Effector CD8-positive, alpha-beta T cell (primary cell): ENCODE measurements at places on chromosomes 3 and 15.

DNA sequence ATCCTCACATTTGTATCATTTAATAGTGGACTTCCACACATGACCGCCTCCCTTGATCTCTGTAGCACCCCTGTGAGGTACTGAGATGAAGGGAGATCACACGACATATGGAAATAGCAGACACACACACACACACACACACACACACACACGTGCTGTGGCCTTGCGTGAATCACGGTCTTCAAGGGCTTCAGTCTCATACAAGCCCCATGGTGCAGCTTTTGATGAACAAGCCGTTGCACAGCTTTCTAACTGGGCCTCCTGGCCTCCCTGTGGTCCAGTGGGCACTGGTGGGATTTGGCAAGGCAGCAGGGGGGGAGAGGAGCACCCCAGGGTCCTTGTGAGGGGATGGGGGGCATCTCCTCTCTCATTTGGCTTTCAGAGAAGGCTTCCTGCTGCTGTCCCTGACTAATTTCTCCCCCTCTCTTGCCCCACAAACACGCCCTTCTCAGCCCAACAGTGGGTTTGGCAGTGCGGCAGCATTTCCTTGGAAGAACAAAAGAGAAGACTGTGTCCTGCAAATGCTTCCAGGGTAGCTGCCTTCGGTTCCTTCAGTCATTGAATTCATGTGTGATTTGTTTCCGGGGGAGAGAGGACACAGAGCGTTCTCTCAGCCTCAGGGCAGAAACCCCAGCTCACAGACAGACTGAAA is 98.7 kb downstream of the SMAD6 start:
- no peak for DNase-seq

DNA sequence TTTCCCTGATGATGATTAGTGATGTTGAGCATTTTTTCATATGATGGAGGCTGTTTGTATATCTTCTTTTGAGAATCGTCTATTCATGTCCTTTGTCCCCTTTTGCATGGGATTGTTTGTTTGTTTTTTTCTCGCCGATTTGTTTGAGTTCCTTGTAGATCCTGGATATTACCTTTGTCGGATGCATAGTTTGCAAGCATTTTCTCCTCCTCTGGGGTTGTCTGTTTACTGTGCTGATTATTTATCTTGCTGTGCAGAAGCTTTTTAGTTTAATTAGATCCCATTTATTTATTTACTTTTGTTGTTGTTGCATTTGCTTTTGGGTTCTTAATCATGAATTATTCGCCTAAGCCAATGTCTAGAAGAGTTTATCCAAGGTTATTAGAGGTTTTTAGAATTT is 232.8 kb downstream of the XXYLT1 start:
- DNase-seq, result no peak

- no peak for DNase-seq
Observed at GRCh38 chr3:101998256-101998926, 149.1 kb downstream of the NFKBIZ start.

DNA sequence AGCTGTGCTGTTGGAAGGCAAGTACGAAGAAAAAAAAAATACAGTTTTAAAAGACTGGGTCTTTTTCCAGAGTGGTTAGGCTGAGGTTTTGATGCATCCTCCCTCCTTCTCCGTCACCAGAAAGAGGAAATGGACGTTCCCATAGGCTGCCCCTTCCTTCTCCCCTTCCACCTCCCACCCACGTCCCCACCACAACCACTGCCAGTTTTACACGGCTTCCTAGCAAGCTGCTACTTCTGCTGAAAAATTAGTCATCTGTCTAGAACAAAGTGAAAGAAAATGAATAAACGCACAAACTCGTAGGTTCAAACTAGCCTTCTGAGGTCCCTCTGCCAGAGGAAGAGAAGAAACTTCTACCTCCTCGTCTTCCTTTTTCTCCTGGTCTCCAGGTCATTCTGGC is 71.6 kb upstream of the RPL35A start:
- no peak for DNase-seq

DNA sequence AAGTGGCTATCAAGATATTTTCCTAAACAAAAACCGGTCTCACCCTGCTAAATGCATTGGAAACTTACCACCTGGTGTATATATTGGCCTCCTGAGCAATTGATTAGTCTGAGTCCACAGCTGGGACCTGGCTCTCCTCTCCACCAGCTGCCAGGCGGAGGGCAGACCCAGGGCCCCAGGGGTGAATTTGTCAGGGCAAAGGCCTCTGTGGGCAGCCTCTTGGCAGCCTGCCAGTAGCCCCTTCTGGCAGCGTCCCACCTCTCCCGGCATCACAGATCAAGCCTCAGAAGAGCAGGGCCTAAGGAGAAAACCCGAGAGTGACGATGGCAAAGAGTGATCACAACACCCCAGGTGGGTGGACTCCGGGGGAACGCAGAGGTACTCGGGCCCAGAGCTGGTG is 43.0 kb upstream of the IDH2 start:
- DNase-seq, result no peak

DNA sequence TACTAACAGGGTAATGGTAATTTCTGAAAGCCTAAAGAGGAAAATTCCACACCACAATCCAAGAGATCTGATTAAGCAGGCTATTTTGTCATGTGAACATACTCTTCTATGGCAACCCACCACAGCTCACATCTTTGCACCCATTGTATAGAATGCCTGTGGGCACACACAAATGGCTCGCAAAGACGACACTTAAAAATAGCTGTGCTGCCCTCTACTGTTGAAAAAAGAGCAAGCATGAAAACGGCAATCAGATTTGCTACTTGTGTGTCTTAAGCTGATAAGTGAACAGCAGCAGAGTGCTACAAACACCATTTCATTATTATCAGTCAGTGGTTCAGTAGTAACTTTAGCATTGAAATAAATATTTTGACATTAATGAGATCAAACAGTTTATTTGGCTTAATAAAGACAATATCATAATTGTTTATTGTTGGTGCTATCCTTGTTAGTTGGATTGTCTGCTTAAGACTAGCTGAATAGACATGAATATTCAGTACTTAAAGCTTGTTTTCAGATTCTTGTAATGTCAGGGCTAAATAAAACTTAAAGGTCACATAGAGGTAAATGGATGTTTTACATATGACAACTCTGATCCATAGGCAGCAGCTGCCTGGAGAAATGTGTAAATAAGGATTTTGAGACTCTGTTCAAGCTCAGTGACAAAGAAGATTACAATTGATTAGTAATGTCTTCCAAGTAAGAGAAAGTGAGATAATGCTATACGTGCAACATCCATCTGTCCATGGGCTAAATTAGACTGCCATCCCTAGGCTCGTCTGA is 199.1 kb downstream of the LRRN1 start:
- no peak for DNase-seq

DNA sequence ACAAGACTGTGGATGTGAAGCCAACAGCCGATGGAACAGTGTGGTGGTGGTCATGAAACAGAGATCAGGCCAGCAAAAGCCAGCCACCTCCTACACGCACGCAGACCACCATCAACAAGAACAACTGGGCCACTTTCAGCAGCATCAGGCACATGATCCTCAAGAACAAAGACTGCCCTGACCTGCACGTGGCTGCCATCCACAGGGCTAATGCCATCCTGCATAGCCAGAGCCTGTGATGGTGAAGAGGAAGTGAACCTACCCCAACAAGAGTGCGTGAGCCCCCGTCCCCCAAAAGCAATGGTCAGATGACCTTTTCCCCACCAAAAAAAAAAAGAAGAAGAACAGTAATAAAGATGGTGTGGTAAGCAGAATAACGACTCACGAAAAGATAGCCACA is 62.6 kb downstream of the AQP9 start:
- no peak for DNase-seq

DNA sequence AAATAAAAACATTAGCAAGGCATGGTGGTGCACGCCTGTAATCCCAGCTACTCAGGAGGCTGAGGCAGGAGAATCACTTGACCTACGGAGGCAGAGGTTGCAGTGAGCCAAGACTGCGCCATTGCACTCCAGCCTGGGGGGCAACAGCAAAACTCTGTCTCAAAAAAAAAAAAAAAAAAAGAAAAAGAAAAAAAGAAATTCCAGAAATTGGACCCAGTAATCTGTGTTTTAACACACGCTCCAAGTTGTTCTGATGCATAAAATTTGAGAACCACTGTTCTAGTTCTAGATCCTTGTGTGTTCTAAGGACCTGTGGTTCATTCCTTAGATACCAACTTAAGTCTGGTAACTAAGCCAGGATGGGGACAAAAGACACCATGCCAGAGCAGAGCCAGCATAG is 2.6 kb downstream of the PARP6 start:
- DNase-seq, result no peak

GRCh38 chr3:58272891-58273290 is 33.2 kb upstream of the RPP14 start:
- DNase-seq, result no peak

- no peak for DNase-seq
Observed at GRCh38 chr15:66102563-66103292, 150.8 kb downstream of the MEGF11 start.

DNA sequence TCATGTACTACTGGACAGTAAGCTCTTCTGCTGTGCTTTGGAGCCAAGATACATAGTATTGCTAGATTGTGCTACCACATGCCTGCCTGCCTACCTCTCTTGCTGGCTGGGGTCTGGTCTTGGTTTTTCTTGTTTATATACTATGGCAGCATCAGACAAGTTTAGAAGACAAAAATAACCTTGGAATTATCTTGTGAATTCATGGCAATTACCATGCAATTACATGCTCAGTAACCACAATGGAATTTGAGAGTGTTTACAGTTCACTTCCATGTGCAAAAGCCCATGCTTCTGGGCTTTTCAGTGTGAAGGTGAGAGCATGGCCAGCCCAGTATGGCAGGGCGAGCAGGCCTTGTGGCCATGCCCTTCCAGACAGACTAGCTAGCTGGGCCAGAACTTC is 48.0 kb upstream of the C15orf61 start:
- DNase-seq, result no peak

DNA sequence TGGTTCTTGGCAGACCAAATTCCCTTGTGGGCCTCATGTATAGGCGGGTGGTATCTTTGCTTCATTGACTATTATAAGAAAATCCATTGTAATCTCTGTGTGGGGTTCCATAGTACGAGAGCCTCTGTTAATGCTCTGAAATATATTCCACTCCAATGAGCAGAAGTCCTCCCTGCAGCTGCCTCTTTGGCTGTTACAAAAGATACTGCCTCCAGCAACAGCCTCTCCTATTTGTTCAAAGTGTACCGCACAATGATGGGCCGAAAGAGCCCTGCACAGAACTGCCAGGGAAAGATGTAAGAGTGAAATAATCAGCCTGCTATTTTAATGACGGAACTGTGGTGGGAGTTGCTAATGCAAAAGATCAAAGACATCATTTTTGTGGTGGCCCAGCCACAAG is 48.9 kb downstream of the GRK7 start:
- no peak for DNase-seq

GRCh38 chr3:126083511-126083912 is 412 bp downstream of the SLC41A3 start:
- DNase-seq, result peak; percentile 56

DNA sequence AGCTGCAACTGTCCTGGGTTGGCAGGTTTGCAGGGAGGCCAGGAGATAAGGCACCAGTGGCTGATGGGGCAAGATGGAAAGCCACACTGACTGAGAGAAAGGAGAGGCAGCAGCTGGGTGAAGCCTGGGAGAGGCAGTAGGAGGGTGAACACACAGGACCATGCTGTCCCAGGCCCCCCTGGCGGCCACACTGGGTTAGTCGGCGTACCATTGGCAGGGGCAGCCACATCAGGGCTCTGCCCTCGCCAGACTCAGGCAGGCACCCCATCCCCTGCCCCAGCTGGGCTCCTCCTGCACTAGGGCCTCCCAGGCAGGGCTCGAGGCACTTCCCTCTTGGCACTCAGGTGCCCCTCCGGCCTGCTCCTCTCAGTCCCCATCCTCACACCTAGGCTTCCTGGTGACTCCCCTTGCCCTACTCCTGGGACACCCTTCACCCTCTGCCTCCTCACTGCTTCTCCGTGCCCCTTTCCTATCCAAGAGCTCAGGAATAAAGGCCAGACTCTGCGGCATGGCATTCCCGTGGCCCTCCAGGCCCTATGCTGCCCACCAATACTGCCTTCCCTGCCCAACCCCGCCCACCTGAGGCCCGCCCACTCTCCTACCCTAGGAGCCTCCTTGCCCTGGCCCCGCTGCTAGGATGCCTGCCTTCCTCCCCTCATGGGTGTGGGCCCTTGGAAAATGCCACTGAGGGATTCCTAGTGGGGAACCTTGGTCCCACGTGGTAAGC is 28.7 kb upstream of the DUSP7 start:
- DNase-seq, result no peak

GRCh38 chr3:134308350-134308891 is 57.8 kb upstream of the RYK start:
- DNase-seq, result peak; percentile 55

DNA sequence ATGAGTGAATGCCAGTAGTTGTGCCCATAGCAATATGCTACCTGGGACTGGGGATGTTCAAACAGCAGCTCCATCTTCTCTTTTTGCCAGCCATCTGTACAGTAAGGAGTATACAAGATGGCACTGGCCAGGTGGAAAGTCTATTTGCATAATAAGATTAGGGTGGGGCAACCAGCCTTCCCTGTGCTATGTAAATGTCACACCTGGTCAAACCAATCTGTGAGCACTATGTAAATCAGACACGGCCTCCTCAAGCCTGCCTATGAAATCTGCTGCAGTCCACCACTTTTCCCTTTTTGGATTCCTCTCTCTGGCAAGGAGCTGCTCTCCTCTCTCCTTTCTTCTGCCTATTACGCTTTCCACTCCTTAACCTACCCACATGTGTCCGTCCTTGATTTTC is 53.0 kb downstream of the C3orf80 start:
- no peak for DNase-seq

DNA sequence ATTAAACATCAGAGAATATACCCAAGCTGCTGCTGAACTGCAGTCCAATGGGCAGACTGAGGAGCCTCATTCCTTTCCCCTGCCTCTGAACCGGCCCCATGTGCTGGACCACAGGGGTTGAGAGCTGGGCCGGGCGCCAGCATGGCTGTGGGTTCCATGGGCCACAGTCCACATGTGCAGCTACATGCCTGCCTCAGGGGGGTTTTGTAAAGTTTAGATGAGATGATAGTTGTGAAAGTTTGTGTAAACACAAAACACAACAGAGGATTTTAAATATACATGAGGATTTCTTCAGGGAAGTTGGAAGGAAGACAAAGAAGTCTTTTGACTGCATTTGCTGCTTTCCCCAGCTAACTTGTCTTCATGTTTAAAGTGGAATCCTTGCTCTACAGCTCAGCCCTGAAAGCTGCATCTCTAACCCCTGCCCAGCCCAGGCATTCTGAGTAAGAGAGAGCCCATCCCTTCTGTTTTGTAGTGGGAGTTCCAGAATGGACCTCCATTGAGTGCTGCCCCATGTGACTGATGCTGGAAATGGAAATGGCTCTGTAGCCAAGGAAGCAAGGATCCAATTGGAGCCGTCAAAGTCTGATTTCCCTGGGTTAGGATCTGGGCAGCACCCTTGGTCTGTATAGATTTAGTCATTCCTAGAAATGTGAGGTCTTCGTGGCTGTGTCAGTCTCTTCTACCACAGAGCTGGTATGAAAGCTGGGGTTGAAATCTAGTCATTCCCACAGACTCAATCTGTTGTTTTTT is 17.5 kb downstream of the SLC12A8 start:
- no peak for DNase-seq

GRCh38 chr15:36414670-36415069 is 164.8 kb upstream of the CDIN1 start:
- DNase-seq, result no peak
